ELR (cell line): ENCODE measurements at places on chromosomes 6 and 20.

DNA sequence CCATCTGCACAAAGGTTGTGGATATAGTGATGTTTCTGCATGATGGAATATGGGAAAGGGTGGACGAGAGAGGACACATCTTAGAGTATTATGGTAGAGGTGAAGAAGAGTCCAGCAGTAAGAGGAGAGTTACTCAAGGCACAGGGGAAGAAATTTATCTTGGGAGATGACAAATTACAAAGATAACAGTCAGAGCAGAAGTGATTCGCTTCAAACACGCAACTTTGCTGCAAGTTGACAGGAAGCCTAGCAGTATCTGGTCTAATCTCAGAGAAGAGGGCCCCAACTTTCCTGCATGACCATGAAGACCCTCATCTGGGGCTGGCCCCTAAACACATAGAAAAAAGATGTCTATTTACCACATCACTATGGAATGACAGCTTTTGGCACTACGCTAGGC lies 1.2 kb upstream of the CALHM6 start:
- no peak for DNase-seq

DNA sequence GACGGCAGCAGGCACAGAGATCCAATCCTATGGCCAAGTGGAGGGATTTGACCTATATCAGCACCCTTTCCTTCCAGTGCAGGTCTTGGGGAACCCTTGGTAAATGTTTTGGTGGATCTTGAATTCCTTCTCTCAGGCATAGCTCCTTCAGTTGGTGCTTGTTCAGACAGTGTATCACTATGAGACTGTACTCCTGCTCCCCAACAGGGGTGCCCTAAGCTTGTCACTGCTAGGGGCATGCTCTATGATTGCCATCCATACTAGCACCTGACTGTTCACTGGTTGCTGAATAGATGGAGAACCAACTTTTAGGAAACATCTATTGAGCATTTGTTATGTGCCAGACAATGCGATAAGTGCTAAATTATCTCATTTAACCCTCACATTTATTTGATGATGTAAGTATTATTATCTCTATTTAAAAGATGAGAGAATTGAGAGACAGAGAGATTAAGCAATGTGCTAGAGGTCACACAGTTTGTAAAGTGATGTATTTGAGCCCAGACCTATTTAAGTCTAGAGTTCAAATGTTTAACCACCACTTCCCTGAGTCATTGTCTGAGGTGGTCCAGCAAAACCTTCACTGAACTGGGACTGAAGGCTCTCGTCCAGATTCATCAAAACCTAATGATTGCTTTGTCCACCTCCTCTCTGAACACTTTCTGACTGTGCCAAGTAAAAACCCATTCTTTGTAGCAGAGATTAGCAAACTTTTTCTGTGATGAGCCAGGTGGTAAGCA lies 34.3 kb downstream of the ADGRF1 start:
- DNase-seq: no peak

GRCh38 chr6:54778731-54779130 lies 67.8 kb upstream of the FAM83B start:
- no peak for DNase-seq

- DNase-seq: peak; percentile 41
Measured at GRCh38 chr6:111113336-111114086, 26.2 kb downstream of the SLC16A10 start.

GRCh38 chr20:39462416-39462945 lies 500.3 kb downstream of the DHX35 start:
- no peak for DNase-seq

- DNase-seq: peak; percentile 73
Measured at GRCh38 chr6:31901415-31901952, 402 bp downstream of the ZBTB12 start.

DNA sequence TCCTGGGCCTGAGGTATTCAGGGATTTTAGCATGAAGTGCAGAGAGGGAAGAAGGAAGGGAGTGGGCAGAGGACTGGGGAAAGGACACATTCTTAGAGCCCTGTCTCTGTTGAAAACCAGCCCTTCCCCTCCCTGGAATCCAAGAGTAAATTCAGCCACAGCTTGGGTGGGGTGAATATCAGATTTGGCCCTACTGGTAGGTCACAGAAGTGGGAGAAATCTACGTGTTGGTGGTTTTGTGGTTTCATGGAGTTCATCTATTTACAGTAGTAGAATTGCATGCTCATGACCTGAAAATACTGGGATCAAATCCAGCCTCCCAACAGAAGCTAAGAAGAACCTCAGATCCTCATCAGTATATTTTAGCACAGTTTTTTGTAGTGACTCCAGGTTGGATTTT lies 404.4 kb downstream of the BMP2 start:
- no peak for DNase-seq

GRCh38 chr6:31775184-31775583 lies 1.9 kb downstream of the VWA7 start:
- no peak for DNase-seq

GRCh38 chr6:170108456-170108855 lies 182.4 kb downstream of the DLL1 start:
- DNase-seq: no peak

- DNase-seq: peak; percentile 91
Measured at GRCh38 chr6:30690403-30691207, at the start of gene NRM. TSS of gene NRM (minus strand) at chr6:30690984. CDS start at chr6:30690974, 10 bp downstream.

GRCh38 chr20:2564406-2564805 lies 28.0 kb downstream of the TMC2 start:
- no peak for DNase-seq

GRCh38 chr20:18916886-18917750 lies 103.5 kb downstream of the SCP2D1 start:
- no peak for DNase-seq

DNA sequence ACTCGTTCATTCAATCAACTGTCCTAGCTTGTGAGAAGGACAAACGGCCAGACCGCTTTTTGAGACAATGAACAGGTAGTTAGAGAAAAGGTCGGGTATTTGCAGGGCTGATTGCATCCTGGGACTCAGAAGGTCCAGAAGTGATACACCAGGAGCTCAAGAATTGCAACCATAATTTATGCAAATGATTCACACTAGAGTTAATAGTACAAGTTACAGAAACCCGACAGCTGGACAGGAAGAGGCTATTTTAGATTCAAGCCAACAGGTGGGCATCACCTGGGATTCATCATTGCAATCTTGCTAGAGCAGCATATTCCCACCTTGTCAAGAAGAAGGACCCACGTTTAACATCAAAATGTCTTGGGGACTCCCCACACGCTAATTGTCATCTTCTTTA lies 83.5 kb downstream of the TNFAIP3 start:
- DNase-seq: no peak

DNA sequence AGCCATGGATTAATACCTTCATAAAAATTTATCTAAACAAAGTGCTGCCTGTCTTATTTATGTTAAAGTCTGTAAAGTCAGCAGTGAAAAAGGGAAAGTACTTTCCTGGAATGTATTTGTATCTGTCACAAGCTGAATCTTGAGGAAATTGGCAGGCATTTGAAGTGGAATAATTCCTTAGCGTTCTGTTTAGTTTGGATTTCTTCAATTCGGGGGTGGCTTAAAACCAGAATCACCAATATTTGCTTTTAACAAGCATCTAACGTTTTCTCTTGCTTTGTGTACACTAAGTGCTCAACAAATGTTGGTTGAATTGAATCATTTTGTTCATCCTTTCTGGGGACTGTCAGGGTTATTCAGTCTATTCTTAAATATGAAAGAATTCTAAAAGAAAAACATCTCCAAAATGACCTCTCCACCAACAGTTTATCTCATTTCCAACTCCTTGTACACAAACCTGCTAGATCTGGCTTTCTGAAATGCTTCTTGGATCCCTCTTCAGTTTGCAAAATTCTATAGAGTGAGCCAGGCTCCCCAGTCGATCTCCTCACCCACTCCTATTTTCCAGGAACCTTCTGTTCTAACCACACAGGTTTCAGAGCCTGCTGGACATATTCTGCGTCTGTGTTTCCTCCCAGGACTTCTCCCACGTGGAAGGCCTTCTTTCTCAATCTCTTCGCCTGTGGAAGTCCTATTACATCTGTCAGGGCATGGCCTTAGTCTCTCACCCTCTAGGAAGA lies 2.0 kb upstream of the NPEPL1 start:
- DNase-seq: peak; percentile 17

GRCh38 chr6:97668716-97669115 lies 385.7 kb upstream of the MMS22L start:
- peak; percentile 7 for DNase-seq

- DNase-seq: no peak
Measured at GRCh38 chr6:100686216-100686615, 194.9 kb downstream of the ASCC3 start.

GRCh38 chr6:138480279-138480949 lies 18.9 kb downstream of the NHSL1 start:
- no peak for DNase-seq

DNA sequence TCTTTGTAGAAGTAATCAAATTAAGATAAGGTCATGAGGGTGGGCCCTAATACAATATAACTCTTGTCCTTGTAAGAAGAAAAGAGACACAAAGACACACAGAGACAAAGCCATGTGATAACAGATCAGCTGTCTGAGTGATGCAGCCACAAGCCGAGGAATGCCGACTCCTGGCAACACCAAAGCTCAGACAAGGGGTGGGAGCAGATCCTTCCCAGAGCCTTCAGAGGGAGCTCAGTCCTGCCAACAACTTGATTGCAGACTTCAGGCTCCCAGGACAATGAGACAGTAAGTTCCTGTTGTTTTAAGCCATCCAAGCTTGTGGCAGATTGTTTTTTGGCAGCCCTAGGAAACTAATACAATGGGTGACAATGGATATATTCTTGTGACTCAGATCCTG lies 325.0 kb upstream of the AGPAT4 start:
- no peak for DNase-seq

- DNase-seq: no peak
Measured at GRCh38 chr20:24734139-24734538, 214.9 kb upstream of the CST7 start.

GRCh38 chr20:14991023-14991422 lies 653.6 kb upstream of the FLRT3 start:
- DNase-seq: no peak

DNA sequence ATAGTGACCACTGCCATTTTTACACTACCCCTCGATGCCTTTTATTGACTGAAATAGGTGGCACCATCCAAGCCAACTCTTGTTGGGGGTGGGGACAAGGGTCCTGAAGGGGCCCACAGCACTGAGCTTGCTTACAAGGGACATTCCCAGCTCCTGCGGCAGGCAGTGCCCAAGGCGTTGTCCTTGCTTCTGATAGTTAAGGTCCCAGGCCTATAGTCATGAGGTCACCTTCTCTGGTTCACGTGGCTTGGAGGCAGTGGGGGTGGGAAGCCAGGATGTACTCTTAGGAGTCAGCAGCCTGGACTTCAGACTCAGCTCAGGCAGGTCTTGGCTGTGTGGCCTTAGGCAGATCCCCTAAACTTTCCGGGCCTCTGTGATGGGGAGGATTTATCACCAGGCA lies 48.6 kb downstream of the TOX2 start:
- peak; percentile 79 for DNase-seq

DNA sequence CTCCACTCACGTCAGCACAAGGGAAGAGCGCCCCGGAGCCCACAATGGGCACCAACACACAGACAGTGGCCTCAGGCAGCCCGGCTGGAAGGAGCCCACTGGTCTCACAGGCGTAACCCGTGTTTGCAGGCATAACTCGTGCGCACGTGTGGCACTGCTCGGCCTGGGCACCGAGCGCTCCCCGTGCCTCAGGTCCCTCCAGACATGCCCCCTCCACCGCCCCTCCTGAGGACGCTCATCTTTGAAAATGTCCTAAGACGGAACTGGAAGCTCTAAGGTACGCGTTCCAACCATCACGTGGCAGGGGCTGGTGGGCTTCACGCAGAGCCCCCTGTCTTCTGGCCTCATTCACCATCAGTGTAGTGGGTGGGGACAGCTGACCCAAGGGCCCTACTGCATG lies 44.6 kb downstream of the SSR1 start:
- DNase-seq: no peak

GRCh38 chr6:40759838-40760237 lies 172.7 kb upstream of the LRFN2 start:
- DNase-seq: no peak

DNA sequence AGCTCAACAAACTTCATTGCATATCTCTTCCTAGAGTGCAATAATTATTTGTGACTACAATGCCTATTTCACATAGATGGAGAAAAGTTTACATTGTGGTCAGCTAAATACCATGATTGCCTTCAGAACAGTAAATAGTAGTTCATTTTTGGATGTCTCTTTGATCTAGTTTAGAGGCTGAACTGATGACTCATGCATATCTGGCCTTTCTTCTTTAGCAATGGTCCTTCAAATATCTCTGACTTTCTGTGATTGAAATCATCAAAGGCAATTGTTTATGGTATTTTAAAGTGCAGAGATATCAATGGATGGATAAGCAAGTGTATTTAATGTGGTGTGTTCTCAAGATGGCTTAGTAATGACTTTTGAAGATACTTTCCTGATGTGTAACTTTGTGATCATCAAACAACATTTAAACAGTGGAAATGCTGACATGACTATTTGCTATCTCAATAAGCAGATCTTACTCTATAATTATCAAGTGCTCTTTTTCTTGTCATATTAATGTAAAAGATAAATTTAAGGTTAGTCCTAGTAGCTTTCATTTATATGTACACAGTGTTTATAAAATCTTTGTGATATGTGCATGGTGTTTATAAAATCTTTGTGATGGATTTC lies 523.7 kb upstream of the SLC35B3 start:
- peak; percentile 67 for DNase-seq

DNA sequence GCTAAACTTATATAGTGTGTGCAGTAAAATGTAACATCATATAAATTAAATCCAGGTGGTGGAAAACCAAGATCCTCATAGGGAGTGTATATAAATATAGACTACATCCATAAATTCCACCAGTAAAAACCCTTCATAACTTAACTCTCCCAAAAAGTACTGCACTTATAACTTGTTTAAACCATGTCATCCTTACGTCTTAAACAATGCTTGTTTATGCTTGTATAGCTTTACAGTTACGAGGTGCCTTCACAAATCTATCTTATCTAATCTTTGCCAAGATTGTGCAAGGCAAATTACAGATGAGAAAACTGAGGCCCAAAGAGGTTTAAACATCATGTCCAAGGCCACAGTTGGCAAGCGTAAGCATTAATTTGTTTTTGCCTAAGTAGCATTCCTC lies 71.3 kb downstream of the BCAS1 start:
- DNase-seq: no peak

DNA sequence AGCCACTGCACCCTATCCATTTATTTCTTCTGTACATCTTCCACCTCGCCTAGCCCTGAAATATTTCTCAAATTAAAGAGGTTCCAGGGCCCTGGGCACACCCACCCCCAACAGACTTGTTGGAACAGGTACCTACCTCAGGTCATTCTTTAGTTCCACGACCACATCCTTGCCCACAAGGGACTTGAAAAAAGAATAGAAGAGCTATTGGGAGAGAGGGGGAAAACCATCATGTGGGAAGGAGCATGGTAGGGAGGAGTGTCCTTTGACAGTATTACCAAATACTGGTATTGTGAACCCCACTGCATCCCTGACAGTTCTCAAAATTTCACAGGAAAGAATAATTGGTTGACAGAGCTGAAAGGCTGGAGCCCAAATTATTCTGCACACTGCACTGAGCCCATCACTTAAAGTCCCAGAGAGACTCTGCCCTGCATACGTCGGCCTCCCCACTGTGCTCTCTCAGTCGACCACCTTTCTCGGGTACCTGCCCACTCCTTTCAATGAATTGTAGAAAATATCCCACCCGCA lies 762 bp downstream of the LSM2 start:
- no peak for DNase-seq

GRCh38 chr6:70954750-70955149 lies 2.1 kb downstream of the B3GAT2 start:
- DNase-seq: no peak
